ENCODE measurements at places on chromosomes 5 and 9. TPM values are rescaled to one million over a fixed set of nuclear protein-coding genes. Genes with fewer than 3 reads are reported as not detected.

PAEP gene
- total RNA-seq, result not detected

ACTL7A gene
- not detected for total RNA-seq

DNA sequence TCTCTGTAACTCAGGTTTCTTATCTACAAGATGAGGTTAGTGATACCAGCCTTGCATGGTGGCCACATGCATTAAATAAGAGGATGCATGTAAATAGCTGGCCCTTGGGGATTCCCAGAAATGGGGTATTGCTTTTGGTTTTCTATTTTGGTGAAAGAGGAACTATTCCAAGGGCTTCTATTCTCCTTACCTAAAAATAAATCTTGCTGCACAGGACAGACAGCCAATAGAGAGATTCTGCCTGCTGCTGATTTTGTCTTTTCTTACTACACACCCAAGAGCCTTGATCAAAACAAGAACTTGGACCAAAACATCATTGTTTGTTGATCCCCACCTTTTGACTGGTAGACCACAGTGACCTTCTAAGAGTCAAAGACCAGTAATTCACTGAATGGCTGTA, 161.8 kb downstream of the PJA2 start:
- no peak for DNase-seq

DNA sequence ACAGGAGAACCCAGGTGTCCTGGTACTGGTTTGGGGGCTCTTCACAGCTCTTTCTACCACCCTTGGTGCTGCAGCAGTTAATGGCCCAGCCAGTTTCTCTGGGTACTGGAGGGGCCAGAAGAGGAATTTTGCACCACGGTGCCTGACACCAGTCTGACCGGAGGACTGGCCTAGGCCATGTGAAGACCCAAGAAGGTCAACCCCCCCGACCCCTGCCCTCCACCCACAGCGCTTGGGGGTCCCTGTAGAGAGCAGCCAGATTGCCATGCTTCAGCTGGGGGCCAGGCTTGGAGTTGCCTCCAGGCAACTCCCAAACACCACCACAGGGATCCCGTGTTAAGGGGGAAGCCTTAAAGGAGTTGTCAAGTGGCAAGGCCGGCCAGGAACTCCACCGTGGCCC, 6.2 kb downstream of the ARSI start:
- DNase-seq, result no peak
